GM04504 (cell line): ENCODE measurements at places on chromosomes 3 and 15.
A peak's percentile ranks its signal among the peaks of the same experiment; 100 is the strongest.

GRCh38 chr3:74347563-74348268 lies 266.7 kb downstream of the CNTN3 start:
- no peak for DNase-seq

GRCh38 chr3:39587113-39587512 lies 119.6 kb downstream of the MOBP start:
- DNase-seq, result no peak

DNA sequence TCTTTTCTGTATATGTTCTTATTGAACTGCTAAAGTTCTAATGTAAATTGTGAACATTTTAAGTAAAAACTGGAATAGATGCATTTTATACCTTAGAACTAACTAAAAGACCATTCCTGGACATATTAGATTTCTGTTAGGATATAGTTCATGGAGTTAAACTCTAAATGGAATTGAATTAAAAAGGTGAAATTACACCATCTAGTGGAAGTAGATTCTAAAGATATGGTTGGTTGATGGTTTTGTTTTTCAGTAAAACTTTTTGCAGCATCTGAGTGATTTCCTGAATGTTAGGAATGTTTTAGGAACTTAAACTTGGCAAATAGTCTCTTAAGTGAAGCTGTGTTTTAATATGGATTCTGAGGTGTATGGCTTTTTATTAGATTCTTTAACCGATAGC lies 96.8 kb downstream of the SLMAP start:
- no peak for DNase-seq

GRCh38 chr3:69838217-69838616 lies 99.0 kb downstream of the MITF start:
- peak; percentile 81 for DNase-seq

GRCh38 chr3:193014902-193015301 lies 97.2 kb upstream of the MB21D2 start:
- DNase-seq, result no peak
